ENCODE measurements at places on chromosomes 4 and X.

- no peak for DNase-seq
Measured at GRCh38 chr4:23237771-23238170, 545.0 kb downstream of the GBA3 start.

- DNase-seq = peak; percentile 77
Measured at GRCh38 chrX:110012818-110013485, 10.0 kb downstream of the TMEM164 start.

GRCh38 chr4:93648258-93648657 is 180.3 kb upstream of the ATOH1 start:
- DNase-seq = no peak

GRCh38 chr4:156766846-156767245 is 204.8 kb downstream of the PDGFC start:
- no peak for DNase-seq

- DNase-seq = no peak
Measured at GRCh38 chr4:18394656-18395055, 373.1 kb upstream of the LCORL start.

- DNase-seq = no peak
Measured at GRCh38 chr4:183588169-183588675, 70.8 kb downstream of the RWDD4 start.

GRCh38 chr4:1720163-1720983 is 750 bp downstream of the TMEM129 start:
- DNase-seq = no peak

DNA sequence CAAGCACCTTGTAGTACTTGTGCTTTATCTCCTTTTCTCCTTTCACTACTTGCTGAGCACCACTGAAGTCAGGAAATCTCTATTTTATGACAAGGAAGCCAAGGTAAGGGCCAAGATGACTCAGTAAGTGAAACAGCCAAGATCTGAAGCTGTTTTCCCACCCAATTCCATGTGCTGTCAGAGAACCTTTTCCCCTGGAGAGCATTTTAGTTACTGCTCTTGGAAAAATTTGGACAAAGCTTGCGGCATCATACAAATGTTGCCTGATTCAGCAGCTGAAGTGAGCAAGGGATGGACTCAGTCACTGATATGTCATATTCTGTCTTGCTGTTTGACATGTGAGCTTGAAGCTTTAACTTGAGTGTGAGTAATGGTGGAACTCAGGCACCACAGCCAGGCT is 391.4 kb downstream of the RAB28 start:
- DNase-seq = no peak

GRCh38 chrX:809081-809480 is 178.5 kb downstream of the SHOX start:
- no peak for DNase-seq

- DNase-seq = no peak
Measured at GRCh38 chr4:7087036-7087435, 19.2 kb upstream of the GRPEL1 start.

GRCh38 chr4:181956512-181956911 is 286.7 kb upstream of the TENM3 start:
- no peak for DNase-seq

DNA sequence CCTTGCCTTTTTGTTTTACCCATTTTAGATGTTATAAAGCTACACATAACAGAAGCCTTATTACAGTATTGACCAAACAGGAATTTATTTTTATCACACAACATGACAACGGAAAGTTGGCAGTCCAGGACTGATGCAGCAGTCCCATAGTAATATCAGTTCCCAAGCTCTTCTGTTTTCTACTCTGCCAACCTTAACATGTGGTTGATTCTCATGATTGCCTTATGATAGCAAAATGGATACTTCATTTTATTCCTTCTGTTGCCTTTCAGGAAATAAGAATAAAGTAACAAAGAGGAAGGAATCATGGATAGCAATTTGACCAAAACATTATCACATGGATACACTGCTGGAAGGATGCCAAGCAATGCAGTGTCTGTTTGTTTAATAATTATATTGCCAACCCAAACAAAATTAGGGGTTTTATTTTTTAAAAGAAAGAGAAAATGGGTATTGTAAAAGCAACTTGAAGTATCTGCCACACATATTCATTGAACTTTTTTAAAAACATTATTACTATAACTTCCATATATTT is 275.7 kb downstream of the STPG2 start:
- no peak for DNase-seq

DNA sequence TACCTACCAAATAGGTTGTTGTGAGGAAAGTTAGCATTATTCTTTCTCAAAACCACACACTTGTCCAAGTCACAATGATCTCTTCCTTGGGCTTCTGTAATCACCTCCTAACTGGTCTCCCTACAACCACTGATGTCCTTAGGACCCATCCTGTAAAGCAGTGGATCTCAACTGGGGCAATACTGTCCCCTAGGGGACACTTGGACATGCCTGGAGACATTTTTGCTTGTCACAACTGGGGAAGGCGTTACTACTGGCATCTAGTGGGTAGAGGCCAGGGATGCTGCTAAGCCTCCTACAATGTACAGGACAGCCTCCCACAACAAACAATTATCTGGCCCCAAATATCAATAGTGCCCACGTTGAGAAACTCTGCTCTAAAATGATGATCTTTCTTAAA is 118.7 kb upstream of the AP1S2 start:
- DNase-seq = no peak

GRCh38 chrX:49230500-49231232 is 2.5 kb downstream of the CACNA1F start:
- no peak for DNase-seq

GRCh38 chrX:150472306-150472705 is 96.1 kb upstream of the MTM1 start:
- DNase-seq = no peak

- DNase-seq = no peak
Measured at GRCh38 chr4:107138433-107138832, 102.3 kb upstream of the DKK2 start.

- peak; percentile 47 for DNase-seq
Measured at GRCh38 chr4:37389967-37390580, 145.5 kb downstream of the NWD2 start.

GRCh38 chr4:159042097-159042605 is 60.7 kb upstream of the RAPGEF2 start:
- no peak for DNase-seq

DNA sequence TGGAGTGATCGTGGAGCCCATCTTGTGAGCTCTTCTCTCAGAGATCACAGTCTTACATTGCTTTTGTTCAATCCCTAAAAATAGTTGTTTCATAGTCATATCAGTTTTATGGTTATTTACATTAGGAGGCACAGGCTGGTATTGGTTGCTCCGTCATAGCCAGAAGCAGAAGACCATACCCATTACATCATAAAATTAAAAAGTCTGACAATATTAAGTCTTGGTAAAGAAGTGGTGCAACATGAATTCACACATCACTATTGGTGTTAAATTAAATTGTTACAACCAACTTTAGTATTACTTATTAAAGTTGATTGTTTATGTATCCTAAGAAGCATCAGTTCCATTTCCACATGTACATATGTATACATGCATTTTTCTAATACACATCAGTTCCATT is 84.6 kb downstream of the LARP1B start:
- no peak for DNase-seq

- no peak for DNase-seq
Measured at GRCh38 chr4:88418411-88418810, 38.5 kb upstream of the HERC5 start.

GRCh38 chr4:130296448-130296847 is 1200.5 kb downstream of the C4orf33 start:
- DNase-seq = no peak

- no peak for DNase-seq
Measured at GRCh38 chr4:168800926-168801325, 209.1 kb downstream of the CBR4 start.

DNA sequence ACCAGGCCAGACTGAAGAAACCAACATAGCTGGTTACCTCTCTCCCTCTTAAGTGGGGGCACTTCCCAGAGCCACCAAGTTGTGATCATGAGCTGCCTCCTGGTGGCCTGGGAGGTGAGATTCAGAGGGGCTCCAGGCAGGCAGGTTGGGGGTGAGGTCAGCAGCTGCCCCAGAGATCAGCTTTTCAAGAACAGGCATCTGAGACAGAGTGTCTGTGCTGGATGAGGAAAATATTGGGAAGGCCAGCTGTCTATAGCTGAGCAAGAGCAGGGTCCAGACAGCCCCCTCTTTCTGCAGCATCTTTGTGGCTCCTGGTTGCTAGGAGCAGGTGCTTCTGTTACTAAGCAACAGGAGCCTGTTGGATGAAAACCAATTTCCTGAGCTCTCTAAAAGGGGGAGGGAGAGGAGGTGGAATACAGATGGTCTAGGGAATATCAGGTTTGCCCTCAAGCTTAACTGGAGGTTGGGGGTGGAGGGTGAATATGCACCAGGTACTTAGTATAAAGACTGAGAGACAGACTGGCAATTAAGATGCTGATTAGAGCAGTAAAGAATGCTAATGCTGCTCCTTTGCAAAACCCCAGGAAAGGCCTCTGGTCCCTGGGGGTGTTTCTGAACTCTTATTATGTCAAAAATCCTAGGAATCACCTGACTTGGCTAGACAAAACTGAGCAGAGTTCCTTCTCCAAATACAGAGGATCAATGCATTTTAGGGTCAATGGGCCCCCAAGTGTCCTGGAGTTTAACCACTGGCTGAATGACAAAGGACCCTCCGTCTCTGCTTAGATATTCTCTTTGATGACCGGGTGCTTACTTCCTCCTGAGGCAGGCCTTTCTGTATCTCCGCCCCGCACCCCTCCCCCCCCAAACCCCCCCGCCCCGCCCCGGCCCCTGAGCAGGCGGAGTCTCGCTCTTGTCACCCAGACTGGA is 21.4 kb downstream of the ZCCHC13 start:
- no peak for DNase-seq

DNA sequence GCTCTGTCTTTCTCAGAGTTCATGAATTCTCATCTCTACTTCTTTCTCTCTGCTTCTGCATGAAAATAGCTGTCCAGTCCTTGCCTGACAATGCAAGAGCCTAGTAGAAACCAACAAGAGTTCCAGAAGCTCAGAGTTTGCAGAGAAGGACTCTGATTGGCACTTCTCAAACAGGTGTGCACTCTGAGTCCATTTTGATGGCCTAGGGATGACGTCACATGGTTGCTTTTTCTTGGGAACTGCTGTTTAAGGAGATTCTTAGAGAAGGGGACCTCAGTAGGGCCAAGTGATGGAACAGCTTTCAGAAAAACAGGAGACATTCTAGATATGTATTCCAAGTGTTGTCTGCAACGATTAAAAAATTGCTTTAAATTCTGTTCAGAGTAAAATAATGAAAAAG is 56.8 kb downstream of the HMGB2 start:
- DNase-seq = no peak

DNA sequence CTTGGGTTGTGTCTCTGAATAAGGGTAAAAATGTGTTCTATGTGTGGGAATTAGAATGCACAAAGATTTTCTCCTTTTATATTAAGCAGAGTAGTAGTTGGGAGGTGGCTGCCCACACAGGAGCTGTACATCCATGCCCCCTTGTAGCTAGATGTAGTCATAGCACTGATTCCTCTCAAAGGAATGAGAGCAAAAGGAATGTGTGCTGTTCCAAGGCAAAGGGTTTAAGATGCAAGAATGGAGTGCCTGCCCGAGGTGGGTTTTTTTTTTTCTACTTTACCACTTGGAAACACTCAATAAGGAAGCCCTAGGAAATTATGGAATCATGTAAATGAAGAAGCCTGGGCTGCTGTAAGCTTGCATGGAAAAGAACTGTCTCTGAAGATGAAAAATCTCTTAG is 2183.2 kb upstream of the AGA start:
- DNase-seq = no peak

GRCh38 chr4:83629945-83630721 is 94.2 kb downstream of the GPAT3 start:
- no peak for DNase-seq

DNA sequence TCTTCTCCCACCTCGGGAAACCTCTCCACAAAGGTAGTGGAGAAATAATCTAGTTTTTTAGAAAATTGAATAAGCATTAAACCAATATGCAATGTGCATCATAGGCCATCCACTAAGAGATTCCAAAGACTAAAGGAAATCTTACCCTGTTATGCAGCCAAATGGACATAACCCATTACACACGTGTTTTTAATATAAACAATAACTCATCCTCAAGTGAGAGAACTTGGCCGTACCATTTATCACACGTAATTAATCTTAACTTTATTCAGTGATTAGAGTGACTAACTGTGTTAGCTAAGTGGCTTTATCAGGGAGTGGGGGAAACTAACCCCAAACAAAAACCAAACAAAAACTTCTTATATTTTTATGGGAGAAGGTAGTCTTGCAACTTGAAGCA is 57.8 kb downstream of the AFM start:
- no peak for DNase-seq

DNA sequence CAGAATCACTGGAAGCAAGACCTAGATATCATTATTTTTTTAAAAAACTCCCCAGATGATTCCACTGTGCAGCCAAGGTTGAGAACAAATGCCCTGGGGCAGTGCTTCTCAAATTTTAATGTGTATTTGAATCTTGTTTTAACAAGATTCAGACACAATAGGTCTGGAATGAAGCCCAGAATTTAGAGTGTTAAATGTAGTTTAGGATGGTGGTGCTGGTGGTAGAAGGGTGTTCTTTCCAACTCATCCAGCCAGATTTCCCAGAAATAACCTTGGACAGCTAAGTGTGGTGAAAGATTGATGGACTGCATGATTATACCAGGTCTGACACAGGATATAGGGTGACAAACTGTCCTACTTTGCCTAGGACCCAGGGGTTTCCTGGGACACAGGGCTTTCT is 120.1 kb upstream of the MED14 start:
- no peak for DNase-seq

- no peak for DNase-seq
Measured at GRCh38 chrX:45050558-45050957, 150.1 kb downstream of the DIPK2B start.

- no peak for DNase-seq
Measured at GRCh38 chrX:129959493-129959832, 23.0 kb upstream of the BCORL1 start.

GRCh38 chr4:144174401-144175067 is 34.0 kb upstream of the GYPA start:
- no peak for DNase-seq

DNA sequence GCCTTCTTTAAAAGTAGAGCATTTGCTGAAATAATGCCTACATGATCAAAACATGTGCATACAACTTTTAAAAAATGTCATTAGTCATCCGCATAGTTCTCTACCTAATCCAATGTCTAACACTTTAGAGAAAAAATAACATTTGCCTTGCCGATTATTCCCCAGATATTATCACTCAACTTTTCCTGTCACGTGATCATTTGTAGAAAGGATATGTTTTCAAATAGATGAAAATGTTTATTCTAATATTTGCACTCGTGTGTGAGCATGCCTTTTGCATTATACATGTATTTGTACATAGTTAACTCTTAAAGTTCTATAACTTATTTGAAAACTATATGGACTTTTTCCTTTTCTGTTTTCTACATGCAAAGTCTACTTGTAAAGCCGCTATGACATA is 533.0 kb upstream of the FMR1 start:
- DNase-seq = no peak

- DNase-seq = no peak
Measured at GRCh38 chr4:81651243-81651899, 179.7 kb upstream of the RASGEF1B start.

Measured in NCI-H187 treated with DMSO at 0.1 percent for 48 hours (cell line).